Right ventricle myocardium superior (tissue), 1 donor: ENCODE measurements at places on chromosomes 13 and 19. TPM values are rescaled to one million over a fixed set of nuclear protein-coding genes. Genes with fewer than 3 reads are reported as not detected.

Gene EPSTI1
- 2.3 TPM for total RNA-seq

DNA sequence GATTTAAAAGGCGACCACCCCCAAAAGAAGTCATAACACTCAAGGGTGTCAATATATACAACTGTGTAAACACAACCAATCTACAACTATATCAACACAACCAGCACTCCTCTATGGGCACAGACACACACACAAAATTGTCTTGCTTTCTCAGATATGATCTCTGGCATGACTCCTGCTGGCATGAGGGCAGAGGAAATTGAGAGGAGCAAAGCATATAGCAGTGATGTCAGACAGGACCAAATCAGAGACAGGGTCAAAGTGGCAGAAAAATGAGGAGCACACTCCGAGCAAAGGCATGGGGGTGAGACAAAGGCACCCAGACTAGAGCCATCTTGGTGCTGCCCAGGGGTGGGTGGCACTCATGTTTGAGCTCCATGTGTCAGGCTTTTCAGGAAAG, 9.6 kb downstream of the IRGQ start:
- DNase-seq, result no peak

Gene FREM2
- total RNA-seq, result 0.03 TPM

- DNase-seq, result no peak
Observed at GRCh38 chr19:21092109-21092508, 10.1 kb downstream of the ZNF714 start.

DNA sequence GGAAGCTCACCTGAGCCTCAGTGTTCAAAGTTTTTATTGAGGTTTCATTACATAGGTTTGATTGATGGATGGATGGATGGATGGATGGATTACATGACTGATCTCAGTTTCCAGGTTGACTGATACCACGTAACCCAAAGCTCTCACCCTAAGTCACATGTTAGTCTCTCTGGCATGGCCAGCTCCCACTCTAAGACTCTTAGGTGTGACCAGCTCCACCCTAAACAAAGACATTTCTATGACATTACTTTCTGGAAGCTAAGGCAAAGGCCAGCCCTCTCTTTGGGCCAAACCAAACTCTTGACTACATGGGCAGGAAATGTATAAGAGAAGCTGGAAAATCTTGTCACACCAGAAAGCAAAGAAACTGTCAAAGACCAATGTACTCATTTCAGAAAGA, 28.6 kb downstream of the POLR1D start:
- no peak for DNase-seq

DNA sequence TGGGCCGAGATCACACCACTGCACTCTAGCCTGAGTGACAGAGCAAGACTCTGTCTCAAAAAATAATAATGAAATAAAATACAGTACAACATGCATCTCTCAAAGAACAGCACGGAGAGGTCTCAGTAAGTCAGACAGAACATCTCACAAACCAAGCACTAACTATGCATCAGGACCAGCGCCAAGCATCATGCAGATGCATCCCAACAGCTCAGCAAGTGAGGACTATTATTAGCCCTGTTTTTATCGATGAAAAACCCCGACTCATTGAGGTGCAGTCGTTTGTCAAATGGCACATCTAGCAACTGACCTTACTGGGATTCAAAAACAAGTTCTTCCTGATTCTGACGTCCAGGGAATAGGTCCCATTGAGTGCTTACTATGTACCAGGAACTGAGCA, 3.8 kb downstream of the C19orf47 start:
- DNase-seq, result no peak

- no peak for DNase-seq
Observed at GRCh38 chr19:51367255-51367564, 1.0 kb upstream of the ETFB start.

Gene PAK4
- total RNA-seq, result 14.0 TPM

Gene ZSCAN22
- total RNA-seq, result 1.7 TPM

DNA sequence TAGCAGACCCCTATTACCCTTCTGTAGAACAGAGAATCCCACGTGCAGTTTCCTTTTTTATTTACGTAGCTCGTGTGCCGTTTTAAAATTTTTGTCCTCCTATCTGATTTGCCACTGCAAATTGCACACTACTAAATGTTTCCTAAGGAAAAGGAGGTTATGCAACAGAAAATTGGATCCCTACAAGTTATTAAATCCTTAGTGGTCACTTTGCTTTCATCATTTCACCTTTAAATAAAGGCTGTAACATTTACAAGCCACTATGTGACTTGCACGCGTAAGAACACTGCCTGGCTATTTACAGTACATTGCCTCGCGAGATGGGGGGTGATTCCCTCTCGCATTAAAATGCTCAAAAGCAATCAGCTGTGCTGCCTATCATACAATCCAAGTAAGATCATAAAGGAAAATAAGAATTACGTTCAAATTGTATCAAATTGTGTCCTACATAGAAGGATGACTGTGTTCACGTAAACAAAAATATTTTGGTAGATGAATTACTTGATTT, 525.6 kb downstream of the SUCLA2 start:
- no peak for DNase-seq

Gene TMEM259
- total RNA-seq, result 109 TPM

- DNase-seq, result no peak
Observed at GRCh38 chr19:39969681-39970424, 1.1 kb upstream of the PSMC4 start.

DNA sequence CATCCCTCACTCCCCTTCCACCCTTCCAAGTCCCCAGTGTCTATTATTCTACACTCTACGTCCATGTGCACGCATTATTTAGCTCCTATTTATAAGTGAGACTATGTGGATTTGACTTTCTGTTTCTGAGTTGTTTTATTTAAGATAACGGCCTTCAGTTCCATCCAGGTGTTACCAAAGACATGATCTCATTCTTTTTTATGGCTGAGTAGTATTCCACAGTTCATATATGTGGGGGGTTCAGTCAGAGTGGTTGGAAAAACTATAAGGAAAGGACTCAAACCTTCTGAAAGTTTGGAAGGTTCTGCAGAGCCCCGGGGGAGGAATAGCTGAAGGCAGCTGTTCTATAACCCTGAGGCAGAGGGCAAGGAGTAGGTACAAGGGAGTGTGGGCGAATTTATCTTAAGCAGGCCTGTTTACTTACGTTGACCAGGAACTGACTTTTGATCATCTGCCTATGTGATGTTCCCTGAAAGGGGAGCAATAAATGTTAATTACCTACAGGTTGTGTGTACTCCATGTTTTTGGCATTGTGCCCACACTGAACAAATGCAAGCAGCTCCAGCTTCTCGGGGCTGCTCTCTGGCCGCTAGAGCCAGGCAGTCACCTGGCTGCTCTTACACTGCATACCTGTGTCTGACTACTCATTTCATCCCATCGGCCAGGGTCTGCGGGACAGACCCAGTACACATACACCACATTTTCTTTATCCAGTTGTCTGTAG, 13.5 kb upstream of the ADGRE1 start:
- DNase-seq, result no peak

DNA sequence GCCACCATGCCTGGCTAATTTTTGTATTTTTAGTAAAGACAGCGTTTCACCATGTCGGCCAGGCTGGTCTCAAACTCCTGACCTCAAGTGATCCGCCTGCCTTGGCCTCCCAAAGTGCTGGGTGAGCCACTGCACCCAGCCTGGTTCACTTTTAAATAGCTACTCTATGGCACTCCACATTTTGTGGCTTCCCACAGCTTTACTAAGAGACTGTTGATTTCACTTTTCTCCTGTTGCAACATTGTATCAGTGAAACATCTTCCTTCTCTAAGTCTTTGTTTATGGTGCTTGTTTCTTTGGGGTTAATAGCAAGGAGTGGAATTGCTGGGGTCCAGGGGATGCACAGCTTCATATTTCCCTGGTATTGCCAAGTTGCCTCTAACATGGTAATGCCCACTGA, 12.3 kb downstream of the TMEM38A start:
- DNase-seq, result no peak

Gene SCN1B
- total RNA-seq, result 48.2 TPM

- DNase-seq, result no peak
Observed at GRCh38 chr19:8167985-8168384, 18.6 kb upstream of the FBN3 start.
